ENCODE measurements at places on chromosomes 16 and 17.

DNA sequence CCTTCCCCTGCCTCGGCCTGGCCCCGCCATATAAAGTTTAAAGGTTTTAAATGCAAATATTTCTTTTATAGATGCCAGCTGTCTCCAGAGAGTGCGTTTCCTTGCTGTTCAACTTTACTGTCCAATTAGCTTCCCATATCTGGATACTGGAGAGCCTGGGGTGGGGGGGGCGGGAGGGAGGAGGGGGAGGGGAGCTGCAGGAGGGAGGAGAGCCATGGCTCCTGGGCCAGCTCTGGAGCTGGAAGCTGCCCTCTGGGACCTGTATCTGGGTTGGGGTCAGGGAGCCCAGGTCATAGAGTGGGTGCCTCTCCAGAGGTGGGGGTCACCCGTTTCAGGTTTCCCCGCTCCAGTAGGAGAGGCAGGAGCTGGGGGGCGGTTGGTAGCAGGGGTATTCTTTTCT lies 6.2 kb upstream of the GSE1 start:
- no peak for DNase-seq

- DNase-seq, result no peak
These were observed 29.5 kb downstream of the KAT7 start for GRCh38 chr17:49817993-49818392.

- no peak for DNase-seq
These were observed 24.3 kb downstream of the ABCA5 start for GRCh38 chr17:69302682-69303081.

- DNase-seq, result no peak
These were observed 256.1 kb downstream of the IRX3 start for GRCh38 chr16:54030451-54030850.

- DNase-seq, result no peak
These were observed 10.3 kb upstream of the RPL38 start for GRCh38 chr17:74192950-74193781.

DNA sequence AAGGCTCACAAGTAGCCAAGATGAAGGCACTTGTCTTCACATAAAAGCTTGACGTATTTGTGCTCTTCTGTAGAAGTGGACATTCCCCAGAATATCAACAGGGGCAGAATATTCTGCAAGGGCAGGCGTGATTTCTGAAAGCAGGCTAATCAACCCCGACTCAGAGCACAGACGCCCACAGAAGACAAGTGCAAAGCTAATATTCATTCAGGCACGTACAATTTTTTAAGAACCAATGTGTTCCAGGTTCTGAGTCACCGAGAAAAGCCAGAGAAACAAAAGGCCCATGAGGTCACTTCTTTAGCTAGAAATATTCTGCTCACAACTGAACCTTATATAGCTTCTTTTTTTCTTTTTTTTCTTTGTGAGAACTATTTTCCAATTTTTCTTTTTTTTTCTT lies 121.6 kb downstream of the DNAH9 start:
- no peak for DNase-seq

DNA sequence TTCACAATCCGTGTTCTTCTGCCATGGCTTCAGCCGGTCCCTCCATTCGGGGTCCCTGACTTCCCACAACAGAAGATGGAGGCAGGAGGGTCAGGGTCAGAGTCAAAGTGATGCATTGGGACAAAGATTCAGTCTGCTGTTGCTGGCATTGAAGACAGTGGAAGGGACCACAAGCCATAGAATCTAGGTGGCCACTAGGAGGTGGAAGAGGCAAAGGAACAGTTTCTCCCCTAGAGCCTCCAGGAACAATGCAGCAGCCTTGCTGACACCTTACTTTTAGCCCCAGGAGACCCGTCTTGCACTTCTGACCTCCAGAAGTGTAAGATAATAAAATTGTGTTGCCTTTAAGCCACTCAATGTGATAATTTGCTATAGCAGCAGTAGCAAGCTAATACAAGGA lies 55.9 kb downstream of the MFSD11 start:
- DNase-seq, result no peak

- DNase-seq, result peak; percentile 37
These were observed 47.5 kb downstream of the SLC6A2 start for GRCh38 chr16:55703003-55704001.

GRCh38 chr16:87705771-87706277 lies 60.0 kb downstream of the KLHDC4 start:
- no peak for DNase-seq

DNA sequence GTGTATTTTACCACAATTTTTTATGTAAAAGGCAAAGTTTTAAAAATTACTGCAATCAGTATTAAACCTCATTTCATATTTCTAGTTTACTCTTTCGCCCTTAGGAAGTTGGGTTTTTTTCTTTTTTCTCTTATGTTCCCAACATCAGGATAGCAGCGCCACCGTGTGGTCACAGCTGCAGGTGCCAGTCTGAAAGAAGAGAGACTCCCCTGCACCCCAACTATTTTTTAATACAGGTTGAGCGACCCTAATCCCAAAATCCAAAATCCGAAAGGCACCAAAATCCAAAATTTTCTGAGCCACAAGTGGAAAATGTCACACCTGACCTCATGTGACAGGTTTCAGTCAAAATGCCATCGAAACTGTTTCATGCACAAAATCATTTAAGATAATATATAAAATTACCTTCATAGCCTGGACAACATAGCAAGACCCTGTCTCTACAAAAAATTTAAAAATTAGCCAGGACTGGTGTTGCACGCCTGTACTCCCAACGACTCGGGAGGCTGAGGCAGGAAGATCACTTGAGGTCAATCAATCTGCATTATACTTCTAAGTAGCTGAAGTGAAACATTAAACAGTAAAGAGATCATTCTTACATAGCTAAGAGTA lies 21.8 kb upstream of the ASGR2 start:
- peak; percentile 32 for DNase-seq

Data from smooth muscle cell of the brain vasculature (primary cell).